ENCODE measurements at places on chromosomes 1 and 21.

- no peak for DNase-seq
These were observed 17.0 kb downstream of the MARK1 start for GRCh38 chr1:220544901-220545303.

GRCh38 chr1:6134741-6135510, 45.2 kb downstream of the CHD5 start:
- no peak for DNase-seq

GRCh38 chr1:3712573-3713535, 39.4 kb upstream of the CCDC27 start:
- peak; percentile 83 for DNase-seq

DNA sequence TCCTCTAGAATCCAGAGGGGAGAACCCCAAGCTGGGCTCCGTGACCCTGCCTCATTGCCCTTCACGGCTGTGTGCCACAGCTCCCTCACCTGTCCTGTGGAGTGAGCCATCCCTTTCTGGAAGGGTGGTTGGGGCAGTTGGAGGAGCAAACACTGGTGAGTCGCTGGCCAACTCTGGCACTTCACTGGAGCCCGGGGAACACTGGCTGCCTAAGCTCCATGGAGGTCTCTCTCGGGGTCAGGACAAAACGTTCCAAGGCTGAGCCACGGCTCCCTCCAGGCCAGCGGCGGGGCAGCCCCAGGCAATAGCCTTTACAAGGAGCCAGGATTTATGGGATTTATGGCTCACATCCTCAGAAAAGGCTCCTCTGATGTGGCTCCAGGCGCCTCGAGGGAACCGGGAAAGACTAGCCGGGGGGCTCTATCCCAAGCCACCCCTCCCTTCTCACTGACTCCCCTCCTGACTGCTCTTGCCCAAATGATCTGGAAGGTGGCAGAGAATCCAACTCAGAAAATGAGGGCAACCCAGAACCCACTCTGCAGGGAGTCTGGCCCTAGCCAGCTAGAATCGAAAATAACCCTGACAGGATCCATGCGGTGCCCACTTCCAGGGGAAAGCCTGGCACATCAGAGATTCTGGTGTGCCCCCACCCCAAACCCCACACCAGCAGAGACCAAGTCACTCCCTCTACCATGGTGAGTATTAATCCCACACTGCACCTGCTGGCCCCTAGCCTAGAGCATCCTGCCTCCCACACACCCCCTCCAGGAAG, 75.2 kb downstream of the GLIS1 start:
- no peak for DNase-seq

DNA sequence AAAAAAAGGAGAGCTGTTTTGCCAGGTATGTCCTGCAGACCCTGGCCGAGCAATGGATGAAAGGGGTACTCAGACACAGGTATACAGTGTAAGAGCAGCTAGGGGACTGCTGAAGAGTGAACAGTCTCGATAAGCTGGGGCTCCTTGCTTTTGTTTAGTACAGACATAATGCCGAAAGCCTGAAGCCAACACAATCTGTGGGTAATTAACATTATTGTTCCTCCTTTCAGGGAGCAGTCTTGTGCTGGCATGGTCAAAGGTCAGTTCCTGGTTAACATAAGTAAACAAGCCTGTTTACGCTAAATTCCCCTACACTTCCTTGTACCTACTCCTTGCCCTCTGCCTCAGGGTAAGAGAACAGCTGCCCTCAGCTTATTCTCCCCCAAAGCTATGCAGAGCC, 272.3 kb upstream of the ST6GALNAC5 start:
- DNase-seq, result no peak

GRCh38 chr1:14851760-14852159, 253.3 kb downstream of the KAZN start:
- DNase-seq, result no peak

- no peak for DNase-seq
These were observed 233.3 kb downstream of the SDCCAG8 start for GRCh38 chr1:243489158-243489527.

GRCh38 chr1:181551249-181551648, 67.9 kb downstream of the CACNA1E start:
- DNase-seq, result peak; percentile 89

GRCh38 chr1:172533513-172534151, 682 bp downstream of the SUCO start:
- DNase-seq, result no peak

DNA sequence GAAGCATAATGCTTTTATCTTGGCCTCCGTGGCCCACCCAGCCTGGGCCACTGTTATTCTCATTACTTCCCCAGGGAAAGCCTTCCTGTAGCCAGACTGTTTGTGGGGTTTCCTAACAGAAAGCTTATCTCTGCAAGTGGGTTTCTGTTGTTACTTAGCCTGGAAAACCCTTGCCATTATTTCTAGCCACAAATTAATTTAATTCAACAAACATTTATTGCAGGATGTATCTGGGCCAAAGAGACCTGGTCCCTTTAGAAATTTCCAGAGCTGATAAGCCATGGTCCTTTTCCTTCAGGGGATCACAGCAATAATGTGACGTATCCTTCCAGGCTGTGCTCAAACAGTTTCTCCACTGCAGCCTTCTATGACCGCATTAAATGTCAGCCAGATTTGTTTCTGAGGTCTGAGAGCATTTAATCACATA, 20.9 kb downstream of the TNN start:
- no peak for DNase-seq

DNA sequence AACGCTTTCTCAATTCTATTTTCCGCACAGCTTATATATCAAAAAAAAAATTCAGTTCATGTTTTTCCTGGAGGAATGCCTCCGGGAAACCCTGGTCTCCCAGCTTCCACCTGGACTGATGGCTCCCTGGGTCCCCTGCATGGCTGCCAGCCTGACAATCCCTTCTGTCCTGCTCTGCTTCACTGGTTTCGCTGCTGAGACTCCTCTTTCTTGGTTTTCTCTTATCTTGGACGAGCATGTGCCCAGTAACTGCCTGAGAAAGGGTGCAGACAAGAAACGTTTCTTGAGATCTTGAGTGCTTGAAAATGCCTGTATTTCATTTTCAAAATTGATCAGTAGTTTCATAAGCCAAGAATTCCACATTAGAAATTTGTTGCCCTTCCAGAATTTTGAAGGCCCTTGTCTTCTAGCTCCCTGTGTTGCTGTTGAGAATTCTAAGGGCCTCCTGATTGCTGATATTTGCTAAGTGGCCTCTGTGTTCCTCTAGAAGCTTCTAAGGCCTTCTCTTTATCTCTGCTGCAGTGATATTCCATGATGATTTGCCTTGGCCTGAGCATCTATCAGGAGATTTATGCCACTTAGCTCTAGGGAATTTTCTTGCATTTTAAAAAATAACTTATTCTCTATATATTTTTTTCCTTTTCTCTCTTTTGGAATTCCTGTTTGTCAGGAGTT, 44.7 kb downstream of the ETS2 start:
- DNase-seq, result no peak

GRCh38 chr1:87840767-87841166, 512.1 kb downstream of the LMO4 start:
- DNase-seq, result no peak

GRCh38 chr1:67705735-67706453, 20.9 kb downstream of the GADD45A start:
- DNase-seq, result no peak

- DNase-seq, result no peak
These were observed 53.9 kb downstream of the LAMC1 start for GRCh38 chr1:183077097-183077496.

- peak; percentile 94 for DNase-seq
These were observed 62.0 kb downstream of the TBX19 start for GRCh38 chr1:168342572-168343280.

- no peak for DNase-seq
These were observed 47.9 kb downstream of the PHACTR4 start for GRCh38 chr1:28417441-28417922.
